WTC11 (cell line): ENCODE measurements at places on chromosomes 7 and 10.

DNA sequence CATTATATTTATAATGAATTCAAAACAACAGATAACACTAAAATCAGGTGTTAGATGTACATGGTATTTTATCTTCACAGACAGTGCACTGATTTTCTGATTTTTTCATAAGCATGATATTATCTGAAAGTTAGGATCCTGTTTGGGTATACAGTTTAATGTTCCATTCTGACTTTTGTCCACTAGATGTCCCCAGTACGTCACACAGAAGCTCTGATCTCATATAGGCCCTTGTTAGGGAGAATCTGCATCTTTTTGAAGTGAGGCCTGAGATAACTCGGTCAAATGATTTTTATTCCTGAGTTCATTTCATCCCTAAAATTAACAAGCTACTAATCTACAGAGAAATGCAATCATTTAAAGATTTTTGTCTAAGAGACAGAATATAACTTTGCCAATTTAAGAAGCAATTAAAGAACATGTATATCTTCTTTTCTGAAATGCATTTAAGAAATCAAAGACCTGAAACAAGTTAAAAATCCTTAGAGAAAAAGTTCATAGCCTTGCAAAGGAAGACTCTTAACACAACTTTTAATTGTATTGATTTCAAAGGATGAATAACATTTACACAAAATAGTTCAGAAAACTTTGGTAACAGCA, 72.0 kb upstream of the TES start:
- no peak overlapping the region for H3K4me3 ChIP-seq
- no peak overlapping the region for H3K27ac ChIP-seq
- no peaks in the 10 kb centered on the region for H3K27me3 ChIP-seq
- H3K36me3 ChIP-seq: no peaks in the 10 kb centered on the region
- H3K4me1 ChIP-seq: no peaks in the 10 kb centered on the region
- DNase-seq: no peak

DNA sequence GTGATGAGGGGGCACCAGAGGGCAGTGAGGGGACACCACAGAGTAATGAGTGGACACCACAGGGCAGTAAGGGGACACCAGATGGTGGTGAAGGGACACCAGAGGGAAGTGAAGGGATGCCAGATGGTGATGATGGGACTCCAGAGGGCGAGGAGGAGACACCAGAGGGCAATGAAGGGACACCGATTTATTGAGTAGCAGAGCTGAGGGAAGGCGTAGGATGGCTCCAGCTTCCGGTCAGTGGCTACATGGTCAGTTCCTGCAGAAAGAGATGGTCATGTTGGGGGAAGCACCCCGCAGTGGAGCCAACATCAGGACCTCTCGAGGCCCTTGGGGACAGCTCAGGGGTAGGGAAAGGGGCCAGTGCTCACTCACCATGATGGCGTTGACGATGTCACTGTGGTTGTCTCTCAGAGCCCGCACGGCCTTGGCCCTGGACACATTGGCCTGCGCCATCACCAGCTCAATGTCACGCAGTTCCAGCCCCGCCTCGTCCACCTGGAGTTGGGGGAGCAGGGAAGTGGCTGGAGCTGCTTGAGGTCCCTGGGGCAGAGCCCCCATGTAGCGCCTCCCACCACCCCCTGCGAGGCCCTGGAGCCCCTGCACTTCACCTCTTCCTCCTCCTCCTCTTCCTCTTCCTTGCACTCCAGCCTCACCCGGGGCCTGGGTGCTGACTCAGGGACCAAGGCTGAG, 8.4 kb downstream of the NACAD start:
- peak; percentile 7 for DNase-seq
- H3K27ac ChIP-seq: no peak overlapping the region
- no peaks in the 10 kb centered on the region for H3K27me3 ChIP-seq
- no peaks in the 10 kb centered on the region; the same call in 1 of the 2 replicates for H3K36me3 ChIP-seq
- H3K4me3 ChIP-seq: no peak overlapping the region

GRCh38 chr10:95277201-95277570, 13.6 kb downstream of the PDLIM1 start:
- H3K27me3 ChIP-seq: no peaks in the 10 kb centered on the region
- H3K27ac ChIP-seq: 0 out of 2 replicates have a peak overlapping the region, but pooled peaks have one; percentile 13
- no peaks in the 10 kb centered on the region for H3K36me3 ChIP-seq
- DNase-seq: no peak

- H3K27me3 ChIP-seq: no peaks in the 10 kb centered on the region
- no peaks in the 10 kb centered on the region for H3K36me3 ChIP-seq
- H3K4me3 ChIP-seq: peak within 1 kb of the TSS; percentile 94
- peak; percentile 85 for DNase-seq
Measured at GRCh38 chr10:62804356-62805230, at the start of gene ADO. Gene ADO, plus strand, starts transcription at chr10:62804720. Its CDS starts 340 bp downstream, at chr10:62805060.

DNA sequence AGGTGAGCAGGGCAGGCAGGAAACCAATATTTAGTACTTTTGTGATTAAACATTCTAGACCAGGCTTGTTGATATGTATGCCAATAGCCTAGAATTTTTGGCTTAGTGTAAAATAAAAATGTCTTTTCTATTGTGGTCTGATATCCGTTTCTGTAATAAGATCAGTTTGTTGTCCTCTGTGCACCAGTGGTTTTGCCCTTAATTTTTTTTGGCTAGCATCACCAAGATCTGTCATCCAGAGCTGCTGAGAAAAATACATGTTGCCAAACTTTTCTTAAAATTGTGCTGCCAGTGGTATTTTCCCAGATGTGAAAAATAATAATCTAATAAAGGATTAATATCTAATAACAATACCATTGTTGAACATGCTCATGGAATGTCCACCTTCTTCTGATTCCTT, 115.6 kb downstream of the TWIST1 start:
- no peak overlapping the region for H3K4me3 ChIP-seq
- no peaks in the 10 kb centered on the region for H3K36me3 ChIP-seq
- H3K27ac ChIP-seq: no peak overlapping the region
- H3K4me1 ChIP-seq: peaks cover 9% of the 10 kb centered on the region
- no peaks in the 10 kb centered on the region for H3K27me3 ChIP-seq

DNA sequence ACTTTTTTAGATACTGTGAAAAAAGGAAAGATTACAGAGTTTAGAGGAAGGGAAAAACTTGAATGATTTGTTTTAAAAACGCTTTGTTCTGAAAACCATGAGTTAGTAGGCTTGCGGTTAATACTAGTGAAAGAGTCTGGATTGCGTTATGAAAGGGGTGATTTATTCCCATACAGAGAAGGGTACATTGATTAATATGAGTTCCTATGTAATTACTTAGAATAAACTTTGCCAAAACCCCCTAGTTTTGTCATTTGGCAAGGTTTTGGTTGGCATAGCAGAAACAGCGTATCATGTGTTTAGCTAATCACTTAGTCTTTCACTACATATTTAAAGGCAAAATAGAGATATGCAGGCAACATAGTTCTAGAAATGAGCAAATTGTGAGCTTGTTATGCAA, 91.2 kb upstream of the POT1 start:
- H3K27me3 ChIP-seq: no peaks in the 10 kb centered on the region
- DNase-seq: no peak
- H3K36me3 ChIP-seq: no peaks in the 10 kb centered on the region
- H3K27ac ChIP-seq: no peak overlapping the region
- no peak overlapping the region for H3K4me3 ChIP-seq
- no peaks in the 10 kb centered on the region for H3K4me1 ChIP-seq

- H3K27me3 ChIP-seq: peaks cover 19% of the 10 kb centered on the region
- DNase-seq: no peak
- H3K4me3 ChIP-seq: peak overlapping the region; percentile 77
- peaks cover 10% of the 10 kb centered on the region for H3K36me3 ChIP-seq
Measured at GRCh38 chr7:22082553-22082885, 136.8 kb upstream of the CDCA7L start.

DNA sequence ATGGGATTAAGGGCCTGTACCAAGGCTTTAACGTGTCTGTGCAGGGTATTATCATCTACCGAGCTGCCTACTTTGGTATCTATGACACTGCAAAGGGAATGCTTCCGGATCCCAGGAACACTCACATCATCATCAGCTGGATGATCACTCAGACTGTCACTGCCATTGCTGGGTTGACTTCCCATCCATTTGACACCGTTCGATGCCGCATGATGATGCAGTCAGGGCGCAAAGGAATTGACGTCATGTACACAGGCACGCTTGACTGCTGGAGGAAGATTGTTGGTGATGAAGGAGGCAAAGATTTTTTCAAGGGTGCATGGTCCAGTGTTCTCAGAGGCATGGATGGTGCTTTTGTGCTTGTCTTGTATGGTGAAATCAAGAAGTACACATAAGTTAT, 18.2 kb downstream of the LSM5 start:
- peaks cover 3% of the 10 kb centered on the region; the same call in 1 of the 2 replicates for H3K36me3 ChIP-seq
- H3K27me3 ChIP-seq: no peaks in the 10 kb centered on the region; the same call in 1 of the 2 replicates
- no peaks in the 10 kb centered on the region for H3K4me1 ChIP-seq

- H3K27ac ChIP-seq: no peak overlapping the region
- no peaks in the 10 kb centered on the region for H3K27me3 ChIP-seq
- H3K36me3 ChIP-seq: no peaks in the 10 kb centered on the region
- H3K4me1 ChIP-seq: no peaks in the 10 kb centered on the region; the same call in none of the 2 replicates
Measured at GRCh38 chr7:129315960-129316359, 91.1 kb downstream of the AHCYL2 start.

DNA sequence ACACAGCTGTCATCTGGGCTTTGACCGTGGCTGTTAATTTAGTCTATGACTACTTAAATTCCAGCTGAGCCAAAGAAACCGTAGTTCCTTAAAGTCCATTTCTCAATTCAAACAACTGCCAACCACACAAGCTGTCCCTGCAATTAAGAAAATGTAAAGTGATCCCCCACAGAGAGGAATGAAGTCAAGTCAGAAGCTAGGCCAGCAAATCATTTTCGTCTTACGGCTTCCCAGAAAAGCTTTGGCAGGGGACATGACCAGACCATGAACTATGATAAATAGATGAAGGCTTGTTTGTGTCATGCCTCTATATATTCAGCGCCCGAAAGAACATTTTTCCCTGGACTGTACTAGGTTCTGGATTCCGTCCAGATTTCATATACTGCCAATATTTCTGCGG, 54.6 kb downstream of the HACD1 start:
- no peak overlapping the region for H3K4me3 ChIP-seq
- peaks cover 32% of the 10 kb centered on the region for H3K4me1 ChIP-seq
- H3K27me3 ChIP-seq: no peaks in the 10 kb centered on the region
- H3K36me3 ChIP-seq: no peaks in the 10 kb centered on the region
